ENCODE measurements at places on chromosomes 2 and 18. TPM values are rescaled to one million over a fixed set of nuclear protein-coding genes. Genes with fewer than 3 reads are reported as not detected.

- DNase-seq: no peak
These were observed 479.1 kb upstream of the FANCL start for GRCh38 chr2:58720033-58720769.

DNA sequence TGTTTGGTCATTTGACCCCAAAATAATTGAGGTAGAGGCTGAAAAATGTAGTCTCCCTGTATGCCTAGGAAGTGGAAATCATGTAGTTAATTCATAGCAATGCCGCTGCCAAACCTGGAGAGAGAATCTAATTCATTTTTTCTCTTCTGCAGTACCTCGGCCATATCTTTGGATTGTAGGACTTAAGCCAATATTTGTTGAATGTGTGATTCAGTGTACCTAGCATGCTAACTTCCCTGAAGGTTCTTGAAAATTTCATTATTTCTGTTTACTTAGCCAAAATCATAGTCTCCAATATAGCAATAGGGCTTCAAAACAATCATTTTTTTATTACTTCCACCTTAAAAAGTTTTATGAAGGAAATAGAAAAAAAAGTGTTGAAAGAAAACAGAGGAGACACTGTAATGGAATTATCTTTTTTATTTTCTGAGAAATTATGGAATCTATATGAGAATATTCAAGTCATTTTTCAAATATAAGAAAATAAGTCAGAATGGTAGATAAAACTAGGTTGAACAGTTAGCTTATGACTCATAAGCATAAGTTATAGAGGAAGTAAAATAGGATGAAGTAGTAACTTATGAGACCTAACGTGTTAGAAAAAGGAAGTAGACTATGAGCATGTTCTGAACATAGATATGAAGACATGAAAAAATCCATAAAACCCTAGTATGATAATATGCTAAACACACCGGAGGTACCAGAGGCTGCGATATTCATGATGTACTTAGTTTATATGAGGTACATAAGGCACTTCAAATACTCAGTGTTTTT is 35.2 kb upstream of the CDH19 start:
- DNase-seq: no peak

DNA sequence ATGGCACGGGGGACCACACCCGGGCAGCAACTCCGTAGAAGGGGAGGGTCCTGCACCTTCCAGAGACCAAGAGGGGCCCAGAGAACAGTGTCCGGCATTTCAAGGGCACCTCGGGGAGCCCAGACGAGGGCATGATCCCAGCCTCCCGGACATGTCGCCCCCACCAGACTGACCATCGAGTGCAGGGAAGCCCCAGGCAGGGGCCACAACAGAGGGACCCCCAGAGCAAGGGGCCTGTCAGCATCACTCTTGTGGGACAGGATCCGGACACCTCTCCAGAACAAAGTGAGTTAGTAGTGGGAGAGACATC is 50.4 kb upstream of the CTDP1 start:
- no peak for DNase-seq

DNA sequence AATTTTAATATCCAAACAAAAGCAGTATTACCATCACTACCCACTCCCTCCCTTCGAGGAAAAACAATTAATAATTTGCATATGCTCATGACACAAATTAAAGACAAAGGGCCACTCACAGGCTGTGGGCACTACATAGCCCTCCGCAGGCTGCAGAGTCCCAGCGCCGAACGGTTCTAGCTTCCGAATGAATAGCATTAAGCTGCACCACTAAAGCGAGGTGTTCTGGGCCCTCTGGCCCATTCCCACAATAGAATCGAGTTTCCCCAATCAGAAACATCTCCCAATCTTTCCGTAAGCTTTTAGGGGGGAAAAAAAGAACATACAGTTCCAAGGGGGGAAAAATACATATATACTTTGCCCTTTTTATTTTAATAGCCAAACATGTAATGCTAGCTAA is 14.5 kb upstream of the SIX3 start:
- DNase-seq: no peak

The ACTG2 gene
- total RNA-seq: not detected

- DNase-seq: peak; percentile 44
These were observed 33.3 kb downstream of the ANTXR1 start for GRCh38 chr2:69046221-69046662.

Data from GM23248 (cell line).